Activated CD4-positive, alpha-beta T cell treated with anti-CD3 and anti-CD28 coated beads, Interleukin-2, Interleukin-6, amounts not matched to agents 100 ng/mL and 50 ng/mL, durations not matched to agents 16 hours and 8 hours (primary cell): ENCODE measurements at places on chromosomes 5 and 9.

DNA sequence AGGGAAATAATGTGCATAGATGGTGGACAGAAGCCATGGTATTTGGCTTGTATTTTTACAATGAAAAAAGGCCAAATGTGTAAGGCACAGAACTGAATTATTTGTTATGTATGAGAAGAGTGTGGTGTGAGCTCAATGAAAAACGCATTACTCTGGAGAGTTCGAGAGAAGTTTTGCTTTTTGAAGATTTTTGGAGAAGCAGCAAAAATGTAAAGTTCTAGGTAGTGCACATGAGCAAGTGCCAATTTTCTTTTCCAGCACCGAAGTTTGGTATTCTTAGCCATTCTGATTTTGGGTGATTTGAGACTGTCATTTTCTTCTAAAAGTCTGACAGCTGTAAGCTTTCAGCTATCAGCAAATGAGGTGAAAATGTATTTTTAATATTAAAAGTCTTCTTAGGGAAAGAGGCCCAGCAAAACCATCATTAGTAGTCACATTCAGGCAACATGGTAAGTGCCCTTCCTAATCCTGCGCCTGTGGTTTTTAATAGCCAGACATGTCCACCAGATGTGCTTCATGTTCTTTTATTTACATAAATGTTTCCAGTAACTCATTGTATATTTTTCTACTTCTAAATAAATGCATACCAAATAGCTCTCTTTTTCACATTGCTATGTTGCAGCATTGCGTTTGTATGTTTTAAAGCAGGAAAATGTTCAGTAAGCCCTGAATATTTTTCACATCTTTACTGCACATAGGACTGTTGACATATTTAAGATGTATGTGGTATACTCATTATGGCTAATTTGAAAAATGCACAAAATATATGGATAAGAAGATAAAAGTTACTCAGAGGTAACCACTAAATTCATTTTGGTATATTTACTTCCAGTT, 50.4 kb downstream of the RASGRF2 start:
- DNase-seq, result no peak

- peak; percentile 78 for DNase-seq
Observed at GRCh38 chr5:163564321-163564938, 59.0 kb downstream of the MAT2B start.

DNA sequence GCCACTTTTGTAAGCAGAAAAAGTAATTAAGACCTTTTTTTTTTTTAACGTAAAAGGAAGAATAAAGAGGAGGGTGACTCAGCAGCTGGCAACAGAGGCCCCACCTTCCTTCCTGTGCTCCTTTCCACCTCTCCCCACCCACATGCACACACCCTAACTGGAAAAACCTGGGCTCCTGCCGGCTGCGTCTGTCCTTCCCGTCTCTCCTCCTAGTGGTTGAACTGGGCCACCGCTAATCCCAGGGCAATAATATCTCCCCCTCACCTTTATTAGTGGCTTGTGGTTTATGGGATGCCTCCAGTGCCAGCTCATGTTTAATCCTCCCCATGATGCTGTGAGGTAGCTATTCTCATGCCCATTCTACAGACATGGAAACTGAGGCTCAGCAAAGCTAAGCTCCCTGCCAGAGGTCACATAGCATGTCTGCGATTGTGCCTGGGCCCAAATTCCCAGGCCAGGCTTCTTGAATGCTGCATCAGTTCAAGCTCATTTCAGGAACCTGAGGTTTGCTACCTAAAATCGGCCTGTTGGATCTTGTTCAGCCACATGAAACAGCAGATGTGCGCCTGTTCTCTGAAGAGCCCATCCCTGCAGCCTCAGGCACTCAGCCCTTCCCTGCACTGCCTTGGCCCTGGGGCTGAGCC, 60.9 kb upstream of the IL17B start:
- peak; percentile 35 for DNase-seq

DNA sequence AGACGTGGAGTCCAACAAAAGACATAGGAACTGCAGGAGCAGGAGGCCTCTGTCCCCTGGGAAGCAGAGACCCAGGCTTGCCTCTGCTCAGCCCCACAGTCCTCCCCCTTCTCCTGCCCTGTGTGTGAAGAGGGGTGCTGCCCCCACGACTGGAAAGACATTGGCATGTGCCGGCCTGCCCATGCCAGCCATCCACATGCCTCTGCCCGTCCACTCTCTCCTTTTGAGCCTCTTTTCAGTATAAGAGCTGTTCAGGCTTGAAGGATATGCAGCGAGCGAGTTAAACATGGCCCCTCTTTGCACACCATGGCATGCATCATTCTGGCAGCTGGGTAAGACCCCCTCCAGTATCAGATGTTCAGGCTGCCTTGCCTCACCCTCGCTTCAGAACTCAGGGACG, 159.7 kb upstream of the OTULINL start:
- no peak for DNase-seq

GRCh38 chr9:70083429-70083828, 39.8 kb downstream of the MAMDC2 start:
- DNase-seq, result no peak

DNA sequence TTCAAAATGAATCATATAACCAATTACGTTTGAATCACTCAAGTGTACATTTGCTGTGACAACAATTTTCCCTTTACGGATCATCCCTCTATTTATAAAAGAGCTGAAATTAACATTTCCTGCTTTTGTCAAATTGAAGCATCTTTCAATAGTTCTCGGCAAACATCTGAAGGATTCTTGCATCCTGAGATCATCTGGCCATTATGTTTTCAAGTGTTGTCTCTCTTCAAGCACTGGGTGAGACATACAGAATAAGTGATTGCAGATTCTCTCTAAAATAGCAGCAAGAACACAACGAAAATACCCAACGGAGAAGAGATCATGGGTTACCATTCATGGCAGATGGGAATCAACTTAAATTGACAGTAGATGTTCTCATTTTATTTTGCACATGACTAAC, 283.4 kb upstream of the GRAMD2B start:
- no peak for DNase-seq

DNA sequence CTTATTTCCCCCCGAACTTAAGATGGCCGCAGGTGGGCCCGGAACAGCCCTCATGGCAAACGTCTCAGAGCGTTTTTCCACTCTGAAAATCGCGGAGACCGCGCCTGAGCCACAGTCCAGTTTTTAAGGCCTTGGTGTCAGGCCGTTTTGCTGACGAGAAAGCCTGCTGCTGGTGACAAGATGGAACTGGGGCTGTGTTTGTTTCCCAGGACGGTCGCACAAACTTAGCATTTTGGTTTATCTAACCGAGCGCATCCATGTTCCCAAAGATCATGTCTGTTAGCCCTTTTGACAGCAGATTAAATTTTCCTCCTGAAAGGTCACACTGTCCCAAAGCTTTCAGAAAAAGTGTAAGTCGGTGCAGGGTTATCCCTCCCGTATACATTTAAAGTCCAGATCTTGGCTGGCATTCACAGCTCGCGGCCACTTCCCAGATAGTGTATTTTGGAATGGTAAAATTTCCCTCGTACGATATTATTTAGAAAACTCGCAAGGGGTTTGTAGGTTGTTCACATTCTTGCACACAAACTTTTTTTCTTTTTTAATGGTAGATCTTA, 812 bp downstream of the SREK1 start:
- no peak for DNase-seq

- no peak for DNase-seq
Observed at GRCh38 chr9:129324808-129325502, 146.9 kb upstream of the IER5L start.

GRCh38 chr9:95189251-95190098, 128.0 kb downstream of the FANCC start:
- peak; percentile 54 for DNase-seq

DNA sequence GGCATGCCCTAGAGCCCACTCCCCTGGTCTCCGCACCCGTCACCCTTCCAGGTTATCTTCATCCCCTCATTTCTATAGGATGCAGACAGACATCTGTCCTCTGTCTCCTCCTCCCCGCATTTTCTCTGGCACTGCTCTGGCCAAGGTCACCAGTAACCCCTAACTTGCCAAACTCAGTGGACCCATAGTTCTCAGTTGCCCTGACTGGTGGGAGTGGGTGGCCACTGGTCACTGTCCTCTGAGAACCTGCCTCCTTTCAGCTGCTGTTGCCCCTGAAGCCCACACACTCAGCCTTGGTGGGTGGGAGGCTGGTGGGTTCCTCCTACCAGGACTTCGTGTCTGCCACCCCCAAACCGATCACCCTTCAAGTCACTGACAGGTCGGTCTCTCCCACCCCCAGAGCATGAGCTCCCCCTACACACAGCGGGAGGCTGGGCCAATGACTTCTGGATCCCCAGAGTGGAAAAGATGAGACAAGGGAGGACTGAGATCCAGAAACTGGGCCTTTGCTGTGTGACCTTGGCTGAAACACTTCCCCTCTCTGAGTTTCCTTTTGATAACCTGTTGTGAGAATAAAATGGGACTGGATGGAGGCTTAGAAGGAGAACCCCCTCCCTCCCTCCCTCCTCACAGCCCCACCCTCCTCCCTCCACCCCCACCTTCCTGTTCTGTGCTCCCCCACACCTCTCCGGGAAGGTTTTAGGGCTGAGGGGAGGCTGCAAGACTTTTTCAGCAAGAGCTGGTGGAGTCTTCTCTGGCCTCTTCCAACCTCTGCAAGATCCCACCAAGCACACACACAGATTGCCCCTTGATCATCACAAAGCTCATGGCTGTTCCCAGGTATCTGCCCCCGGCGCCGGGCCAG, 2.4 kb upstream of the DBN1 start:
- no peak for DNase-seq

- DNase-seq, result no peak
Observed at GRCh38 chr9:83432104-83432627, 106.0 kb downstream of the FRMD3 start.

- no peak for DNase-seq
Observed at GRCh38 chr5:61507232-61507631, 175.2 kb downstream of the ZSWIM6 start.

GRCh38 chr5:134584662-134585061, 48.0 kb downstream of the SAR1B start:
- no peak for DNase-seq

DNA sequence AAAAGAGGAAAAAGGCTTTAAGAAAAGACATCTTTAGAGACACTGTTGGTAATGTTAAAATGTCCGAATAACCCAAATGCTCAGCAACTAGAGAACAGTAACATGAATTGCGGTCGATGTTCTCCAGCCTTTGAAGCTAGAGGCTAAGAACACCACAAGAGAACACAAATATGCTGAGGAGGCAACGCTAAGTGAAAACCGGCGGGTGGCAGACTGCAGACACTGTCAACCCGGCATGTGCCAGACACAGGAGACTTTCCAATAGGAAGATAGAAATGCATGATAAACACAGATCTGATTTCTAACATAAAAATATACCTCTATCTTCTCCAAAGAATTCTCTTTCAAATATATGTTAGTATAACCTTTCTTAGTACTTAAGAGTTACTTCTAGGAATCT, 18.4 kb upstream of the DDX41 start:
- no peak for DNase-seq
